AG08395 (cell line): ENCODE measurements at places on chromosomes 6 and 20.
A peak's percentile ranks its signal among the peaks of the same experiment; 100 is the strongest.

- no peak for DNase-seq
These were observed 392.5 kb downstream of the CD83 start for GRCh38 chr6:14510038-14510437.

GRCh38 chr6:30777155-30777485 lies 32.8 kb upstream of the IER3 start:
- no peak for DNase-seq

DNA sequence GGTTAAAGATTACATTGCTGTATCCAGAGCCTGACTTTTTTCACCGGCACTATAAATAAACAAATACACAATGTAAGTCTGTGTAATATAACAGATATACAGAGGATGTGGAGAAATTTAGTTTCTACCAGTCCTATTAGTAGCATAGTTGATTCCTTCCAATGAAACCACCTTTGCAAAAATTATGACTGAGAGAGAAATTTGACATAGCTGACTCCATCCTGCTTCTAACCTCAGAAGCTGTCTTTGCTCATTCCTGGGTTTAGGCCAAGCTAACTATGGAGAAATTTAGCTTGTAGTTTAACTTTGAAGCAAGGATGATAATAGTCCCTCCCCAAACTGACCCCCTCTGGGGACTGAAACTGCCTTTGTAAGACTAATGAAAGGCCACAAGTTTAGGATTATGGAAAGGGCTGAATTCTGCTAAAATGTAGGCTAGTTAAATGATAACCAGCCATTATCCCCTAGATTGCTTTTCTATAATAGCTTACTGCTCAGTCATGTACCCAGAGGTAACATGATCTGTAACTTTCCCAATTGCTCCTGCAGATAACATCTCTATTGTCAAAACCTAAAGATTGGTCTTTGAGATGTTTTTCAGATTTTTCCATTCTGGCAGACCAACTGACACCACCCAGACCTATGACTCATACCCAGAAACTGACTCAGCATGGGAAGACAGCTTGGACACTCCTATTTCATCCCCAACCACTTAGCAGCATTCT lies 172.8 kb upstream of the ARG1 start:
- DNase-seq = peak; percentile 87

- DNase-seq = no peak
These were observed 25.4 kb downstream of the COL9A1 start for GRCh38 chr6:70277470-70277869.
